Stimulated activated CD8-positive, alpha-beta memory T cell treated with anti-CD3 and anti-CD28 coated beads, Interleukin-4, amount 100 ng/mL, for 24 hours (primary cell): ENCODE measurements at places on chromosomes 11 and 22.

DNA sequence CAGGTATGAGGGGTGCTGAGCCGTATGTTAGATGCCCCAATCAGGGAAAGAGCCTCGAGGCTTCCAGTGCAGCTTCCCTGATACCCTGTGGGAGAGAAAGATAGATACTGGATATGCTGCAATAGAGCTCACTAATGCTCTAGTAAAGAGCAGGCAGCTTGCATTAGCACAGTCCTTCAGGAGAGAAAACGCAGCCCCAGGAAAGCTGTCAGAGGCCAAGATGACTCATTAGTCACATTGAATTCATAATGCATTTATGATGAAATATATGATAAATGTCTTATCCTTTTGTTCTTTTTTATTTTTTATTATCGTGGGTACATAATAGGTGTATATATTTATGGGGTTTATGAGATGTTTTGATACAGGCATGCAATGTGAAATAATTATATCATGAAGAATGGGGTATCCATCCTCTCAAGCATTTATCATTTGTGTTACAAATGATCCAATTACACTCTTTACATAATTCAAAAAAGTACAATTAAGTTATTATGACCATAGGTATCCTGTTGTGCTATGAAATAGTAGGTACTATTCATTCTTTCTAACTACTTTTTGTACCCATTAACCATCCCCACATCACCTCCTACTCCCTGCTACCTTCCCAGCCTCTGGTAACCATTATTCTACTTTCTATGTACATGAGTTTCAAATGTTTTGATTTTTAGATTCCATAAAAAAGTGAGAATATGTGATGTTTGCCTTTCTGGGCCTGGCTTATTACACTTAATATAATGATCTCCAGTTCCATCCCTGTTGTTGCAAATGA, 94.5 kb upstream of the TOP3B start:
- no peak for DNase-seq

DNA sequence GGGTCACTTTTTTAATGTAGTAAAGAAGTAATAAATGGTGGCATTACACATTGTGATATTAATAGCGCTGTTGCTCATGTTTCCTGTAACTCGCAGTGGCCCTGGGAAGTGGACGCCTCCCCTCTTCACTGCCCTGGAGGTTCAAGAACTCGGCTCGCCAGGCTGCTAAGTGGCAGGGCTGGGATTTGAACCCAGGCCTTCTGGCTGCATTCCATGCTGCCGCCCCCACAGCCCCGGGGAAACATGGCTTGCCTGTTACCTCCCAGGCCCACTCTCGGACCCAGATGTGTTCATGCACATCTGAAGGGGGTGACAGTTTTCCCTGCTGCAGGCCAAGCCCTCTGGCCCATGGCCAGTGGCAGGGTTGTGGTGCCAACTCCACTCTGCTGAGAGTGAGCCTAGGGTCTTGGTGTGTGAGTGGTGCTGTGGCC, 25.0 kb upstream of the MGAT3 start:
- DNase-seq = no peak

DNA sequence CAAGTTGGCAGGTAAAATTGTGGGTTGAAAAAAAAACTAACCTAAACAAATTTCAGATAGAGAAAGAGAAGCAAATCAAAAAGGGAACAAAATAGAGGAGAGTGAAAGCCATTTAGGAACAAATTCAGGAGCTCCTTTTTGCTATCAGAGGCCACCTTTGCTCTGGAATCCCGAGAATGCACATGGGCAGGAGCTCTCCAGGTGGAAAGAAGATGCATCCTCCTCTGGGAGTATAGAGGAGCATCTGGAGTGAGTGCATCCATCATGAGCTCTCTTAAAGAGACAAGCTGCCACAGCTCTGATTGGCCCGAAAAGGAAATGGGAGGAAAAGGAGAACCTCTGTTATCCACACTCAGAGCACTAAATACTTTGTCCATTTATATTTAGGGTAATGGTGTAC, 26.3 kb downstream of the MRGPRX1 start:
- no peak for DNase-seq

- no peak for DNase-seq
Measured at GRCh38 chr11:110793556-110793955, 81.3 kb upstream of the ARHGAP20 start.

- DNase-seq = no peak
Measured at GRCh38 chr22:30132290-30132996, 52.2 kb downstream of the HORMAD2 start.

GRCh38 chr11:112718483-112718882, 242.7 kb upstream of the NCAM1 start:
- DNase-seq = no peak

GRCh38 chr11:95360377-95361075, 129.5 kb upstream of the SESN3 start:
- DNase-seq = no peak

GRCh38 chr11:3994030-3994640, 100.5 kb upstream of the RRM1 start:
- no peak for DNase-seq

DNA sequence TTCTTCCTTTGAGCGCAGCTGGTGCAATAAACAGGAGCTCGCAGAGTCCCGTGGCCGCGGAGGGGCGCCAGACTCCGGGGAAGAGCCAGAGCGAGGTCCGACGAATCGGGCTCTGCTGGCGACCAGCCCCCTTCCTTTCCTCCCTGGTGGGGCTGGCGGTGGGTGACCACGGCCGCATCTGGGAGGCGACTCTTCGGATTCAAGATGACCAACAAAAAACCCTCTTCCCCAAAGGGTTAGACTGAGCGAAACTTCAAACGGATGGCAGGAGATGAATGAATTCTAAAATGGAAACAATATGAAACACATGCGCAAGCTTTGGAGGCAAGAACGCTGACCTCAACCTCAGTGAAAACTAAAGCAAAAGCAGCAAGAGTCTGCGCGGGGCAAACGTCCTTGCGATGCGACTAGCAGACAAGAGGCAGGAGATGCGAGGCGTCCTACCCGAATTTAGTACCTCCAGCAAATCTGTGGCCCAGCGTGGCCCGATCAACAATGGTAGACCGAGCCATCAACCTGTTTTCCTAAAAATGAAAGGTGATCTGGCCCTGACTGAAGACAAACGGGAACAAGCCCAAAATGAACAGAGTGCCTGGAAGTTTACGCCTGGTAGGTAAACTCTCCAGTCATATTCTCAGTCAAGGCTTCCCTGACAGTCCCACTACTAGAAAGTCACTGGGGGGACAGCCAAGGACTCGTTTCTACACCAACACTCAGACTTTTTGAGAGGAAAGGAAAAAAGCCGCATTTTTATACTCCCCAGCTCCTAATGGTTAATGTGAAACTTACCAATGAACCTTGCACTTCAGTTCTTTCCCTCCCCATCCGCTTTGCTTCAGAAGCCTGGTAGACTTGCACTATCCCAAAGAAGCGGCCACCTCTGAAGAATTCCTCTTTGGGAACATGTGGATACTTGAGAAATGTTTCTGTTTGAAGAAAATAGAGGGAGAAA, 11.6 kb downstream of the MMP3 start:
- DNase-seq = no peak

DNA sequence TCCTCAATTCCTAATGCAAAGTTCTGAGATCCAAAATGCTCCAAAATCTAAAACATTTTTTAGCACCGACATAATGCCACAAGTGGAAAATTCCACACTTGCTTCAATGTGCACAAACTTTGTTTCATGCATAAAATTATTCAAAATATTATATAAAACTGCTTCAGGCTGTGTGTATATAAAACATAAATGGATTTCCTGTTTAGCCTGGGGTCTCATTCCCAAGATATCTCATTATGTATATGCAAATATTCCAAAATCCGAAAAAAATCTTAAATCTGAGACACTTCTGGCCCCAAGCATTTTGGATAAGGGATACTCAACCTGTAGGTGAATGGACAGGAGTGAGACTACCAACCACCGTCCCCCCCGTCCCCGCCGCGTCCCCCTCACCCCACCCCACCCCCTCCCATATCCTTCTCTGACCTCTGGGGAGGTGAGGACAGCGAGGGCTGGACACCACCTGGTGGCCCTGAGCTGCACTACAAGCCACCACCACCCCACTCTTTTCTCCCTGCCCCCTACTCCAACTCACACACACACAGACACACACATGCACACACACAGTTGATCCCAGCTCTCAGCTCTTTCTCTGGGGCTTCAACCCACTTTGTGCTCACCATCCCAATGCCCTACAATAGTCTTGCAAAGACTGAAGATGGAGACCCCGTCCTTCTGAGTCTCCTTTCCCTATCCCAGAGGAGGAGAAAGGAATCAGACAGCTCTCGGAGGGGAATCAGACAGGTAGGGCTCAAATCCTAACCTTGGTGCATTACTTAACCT, 101.0 kb downstream of the PDE2A start:
- no peak for DNase-seq

- DNase-seq = no peak
Measured at GRCh38 chr11:12190511-12190910, 80.1 kb downstream of the MICAL2 start.

- DNase-seq = no peak
Measured at GRCh38 chr11:5129457-5129877, 8.7 kb downstream of the OR52A5 start.

GRCh38 chr11:125072961-125073590, 10.0 kb downstream of the SLC37A2 start:
- DNase-seq = no peak

GRCh38 chr11:23540101-23540561, 679.9 kb upstream of the CCDC179 start:
- no peak for DNase-seq

GRCh38 chr11:87878373-87878825, 296.8 kb downstream of the RAB38 start:
- DNase-seq = no peak

GRCh38 chr22:36384766-36385481, 2.8 kb downstream of the MYH9 start:
- DNase-seq = no peak

DNA sequence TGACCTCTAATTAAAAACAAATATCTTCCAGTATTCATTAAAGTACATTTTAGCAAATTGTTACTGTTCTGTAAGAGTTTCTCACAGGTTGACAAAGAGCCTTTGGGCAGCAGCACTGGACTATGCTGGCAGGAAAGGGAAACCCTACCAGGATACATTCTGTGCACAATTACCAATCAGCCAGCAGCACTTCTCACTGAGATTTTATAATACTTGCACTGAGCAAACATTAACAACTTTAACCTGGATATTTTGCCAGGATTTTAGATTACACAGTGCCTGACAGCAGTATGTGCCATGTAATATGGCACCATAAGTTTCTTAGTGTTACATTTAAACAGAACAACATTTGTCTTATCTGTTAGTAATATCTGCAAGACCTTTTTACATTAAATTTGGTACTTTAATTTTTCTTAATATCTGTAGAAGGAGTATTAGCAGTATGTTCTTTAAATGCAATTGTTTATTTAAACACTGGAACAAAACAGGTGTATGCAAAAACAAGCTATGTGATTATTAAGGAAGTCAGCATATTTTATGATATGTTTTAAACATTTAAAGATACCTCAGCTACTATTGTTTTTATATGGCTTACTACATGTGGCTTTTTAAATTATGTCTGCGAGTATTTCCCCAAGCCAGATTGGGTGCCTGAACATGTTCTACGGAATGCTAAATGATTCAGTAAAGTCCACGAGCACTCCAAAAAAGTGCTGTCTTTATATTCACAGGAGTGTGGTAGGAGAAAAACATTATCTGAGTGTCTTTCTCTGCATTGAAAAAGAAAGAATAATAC, 699.0 kb upstream of the LUZP2 start:
- no peak for DNase-seq

GRCh38 chr11:3189196-3189843, 24.2 kb upstream of the OSBPL5 start:
- no peak for DNase-seq

DNA sequence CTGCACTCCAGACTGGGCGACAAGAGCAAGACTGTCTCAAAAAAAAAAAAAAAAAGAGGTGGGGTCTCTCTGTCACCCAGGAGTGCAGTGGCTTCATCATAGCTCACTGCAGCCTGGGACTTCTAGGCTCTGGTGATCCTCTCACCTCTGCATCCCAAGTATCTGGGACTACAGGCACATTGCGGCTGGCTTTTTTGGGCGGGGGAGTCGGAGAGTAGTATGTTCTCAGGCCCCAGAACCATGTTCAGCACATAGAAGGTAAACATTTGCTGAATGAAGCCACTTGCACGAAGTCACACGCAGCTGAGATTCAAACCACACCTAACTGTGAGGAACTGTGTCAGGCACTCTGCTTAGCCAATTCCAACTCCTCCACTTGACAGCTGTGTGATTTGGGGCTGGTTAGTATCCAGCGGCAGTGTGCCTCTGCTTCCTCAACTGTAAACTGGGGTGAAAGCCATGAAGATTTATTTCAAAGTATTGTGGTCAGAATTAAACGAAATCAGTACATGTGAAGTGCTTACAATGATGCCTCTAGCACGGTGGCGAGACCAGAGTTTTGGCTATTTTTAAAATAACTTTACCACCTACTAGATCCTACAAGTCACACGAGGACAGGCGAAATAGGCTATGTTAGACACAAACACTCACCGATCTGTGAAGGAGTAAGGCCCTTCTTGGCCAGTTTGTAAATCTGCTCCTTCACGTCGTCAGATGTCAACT, 789 bp downstream of the RPS13 start:
- DNase-seq = no peak

DNA sequence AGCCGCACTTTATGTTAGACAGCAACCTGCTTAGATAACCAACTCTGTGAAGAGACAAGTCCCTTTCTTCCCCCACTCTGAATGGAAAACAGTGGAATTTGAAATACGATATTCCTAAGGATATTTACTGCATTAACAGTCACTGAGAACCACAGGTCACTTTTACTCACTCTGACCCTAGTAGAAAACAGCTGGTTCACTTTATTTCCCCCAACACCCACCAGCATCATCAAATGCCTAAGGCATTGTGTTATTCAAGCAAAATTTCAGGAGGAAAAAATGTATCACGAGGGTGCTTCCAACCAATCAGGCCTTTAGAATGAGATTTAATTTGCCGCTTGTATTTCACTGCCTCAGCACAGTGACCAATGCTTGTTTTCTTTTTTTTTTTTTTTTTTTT, 1134.1 kb upstream of the CCDC90B start:
- DNase-seq = no peak

- DNase-seq = no peak
Measured at GRCh38 chr22:47248925-47249324, 486.5 kb downstream of the TBC1D22A start.

DNA sequence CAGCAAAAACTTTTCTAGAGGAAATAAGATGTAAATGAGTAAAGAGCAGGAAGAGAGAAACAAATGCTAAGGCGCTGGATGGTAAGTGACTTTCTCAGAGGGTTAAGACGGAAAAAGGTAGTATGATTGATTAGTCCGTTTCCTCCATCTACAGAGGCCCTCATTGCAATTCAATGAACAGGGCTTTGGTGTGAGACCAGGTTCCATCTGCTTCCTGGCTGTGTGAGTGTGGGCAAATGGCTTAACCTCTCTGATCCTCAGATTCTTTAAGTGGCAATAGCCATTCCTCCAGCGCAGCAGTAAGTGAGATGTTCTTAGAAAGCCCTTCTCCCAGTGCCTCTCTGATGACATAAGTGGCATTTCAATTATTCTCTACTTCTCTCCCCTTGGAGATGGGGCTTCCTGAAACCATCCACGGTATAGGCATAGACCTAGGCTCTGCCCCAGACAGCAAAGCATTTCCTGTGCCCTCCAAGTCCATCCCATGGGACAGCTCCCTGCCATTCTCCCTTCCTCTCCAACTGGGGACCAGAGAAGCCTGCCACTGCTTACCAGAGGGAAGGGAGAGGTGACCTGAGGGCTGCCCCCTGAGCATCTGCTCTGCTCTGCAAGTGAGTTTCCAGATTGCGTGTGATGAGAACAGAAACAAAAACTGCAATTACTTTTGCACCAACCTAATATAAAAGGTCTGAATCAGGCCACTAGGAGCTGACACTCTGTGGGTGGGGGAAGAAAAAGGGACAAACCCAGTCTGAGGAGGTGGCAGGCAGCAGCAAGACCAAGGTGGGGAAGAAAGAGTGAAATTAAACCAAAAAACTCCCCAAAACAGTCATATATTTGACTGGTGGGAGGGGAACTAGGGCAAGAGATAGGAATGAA, 12.7 kb upstream of the CD44 start:
- peak; percentile 34 for DNase-seq
